Stimulated activated CD8-positive, alpha-beta memory T cell treated with anti-CD3 and anti-CD28 coated beads, Interleukin-15, amount 100 ng/mL, for 48 hours (primary cell): ENCODE measurements at places on chromosomes 16 and 17.
A peak's percentile ranks its signal among the peaks of the same experiment; 100 is the strongest.

GRCh38 chr16:88348377-88349152, 34.2 kb upstream of the ZNF469 start:
- no peak for DNase-seq

GRCh38 chr17:32396343-32396742, 46.4 kb downstream of the ZNF207 start:
- no peak for DNase-seq

- DNase-seq, result no peak
Measured at GRCh38 chr16:27726621-27727261, 176.8 kb downstream of the KATNIP start.

DNA sequence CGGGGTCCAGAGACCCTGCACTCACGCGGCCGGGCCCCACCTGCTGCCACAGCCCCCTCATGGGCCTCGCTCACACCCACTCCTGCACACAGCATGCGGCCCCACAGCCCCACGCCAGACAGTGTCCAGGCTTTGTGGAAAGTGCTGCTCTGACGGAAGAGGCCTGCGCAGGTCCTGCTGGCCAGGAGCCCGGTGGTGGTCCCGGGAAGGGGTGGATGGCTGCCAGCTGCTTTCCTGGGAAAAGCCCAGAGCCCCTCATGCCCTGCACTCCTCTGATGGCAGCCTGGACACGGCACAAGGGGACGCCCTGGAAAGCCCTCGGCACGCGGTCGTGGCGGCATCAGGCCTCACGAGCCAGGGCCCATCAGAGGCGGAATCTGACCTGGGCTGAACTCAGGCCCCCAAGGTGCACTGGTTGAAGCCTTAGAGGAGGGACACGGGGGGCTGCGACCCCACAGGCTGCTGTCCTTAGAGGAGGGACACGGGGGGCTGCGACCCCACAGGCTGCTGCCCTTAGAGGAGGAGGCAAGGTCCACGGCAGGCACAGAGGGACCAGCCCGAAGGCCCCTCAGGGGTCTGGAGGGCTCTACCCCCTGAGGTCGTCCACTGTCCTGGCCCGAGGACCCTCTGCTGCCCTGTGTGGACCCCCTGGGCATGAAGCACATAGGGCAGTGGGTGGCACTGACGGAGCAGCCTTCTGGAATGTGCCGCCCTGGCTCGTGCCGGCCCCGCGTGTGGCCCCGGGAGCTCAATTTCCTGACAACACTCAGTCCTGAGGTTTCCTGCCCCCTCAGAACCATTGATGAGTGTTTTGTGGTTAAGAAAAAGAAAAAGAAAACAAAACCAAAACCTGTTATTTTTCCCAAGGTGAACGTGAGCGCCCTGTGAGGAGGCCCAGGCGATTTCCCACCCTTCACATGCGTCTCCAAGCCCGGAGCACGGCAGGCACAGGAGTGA, 22.1 kb downstream of the SOX8 start:
- peak; percentile 37 for DNase-seq

DNA sequence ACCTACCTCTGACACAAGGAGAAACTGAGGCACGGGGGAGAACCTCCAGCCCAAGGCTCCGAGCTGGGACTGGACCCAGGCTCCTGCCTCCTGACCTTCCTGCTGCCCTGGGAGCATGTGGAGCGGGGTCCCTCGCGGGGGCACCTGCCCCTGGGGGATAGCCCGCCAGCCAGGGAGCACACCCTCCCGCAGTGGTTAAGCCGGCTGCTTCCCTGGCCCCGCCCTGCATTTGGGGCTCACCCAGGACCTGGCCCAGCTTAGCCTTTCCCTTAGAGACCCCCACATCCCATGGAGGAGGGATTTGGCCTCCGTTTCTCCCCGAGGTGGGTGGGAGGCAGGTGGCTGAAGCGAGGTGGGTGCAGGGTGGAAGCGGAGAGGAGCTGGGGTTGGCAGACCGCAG, 1.8 kb upstream of the CDH15 start:
- no peak for DNase-seq

DNA sequence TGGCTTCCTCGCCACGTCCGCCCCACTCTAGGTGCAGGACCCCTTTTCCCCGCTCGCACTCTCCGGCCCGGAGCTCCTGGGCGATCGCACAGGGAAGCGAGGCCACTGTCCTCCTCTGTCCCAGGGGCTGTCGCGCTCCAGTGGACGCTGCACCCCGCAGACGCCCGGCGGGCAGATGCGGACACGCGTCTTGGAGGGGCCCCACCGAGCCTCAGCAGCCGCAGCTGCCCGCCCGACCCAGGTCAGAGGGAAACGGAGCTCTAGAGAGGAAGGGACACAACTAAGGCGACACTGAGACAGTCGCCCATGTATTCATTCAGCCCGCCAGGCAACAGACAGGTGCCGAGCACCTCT, 726 bp upstream of the SLC13A5 start:
- no peak for DNase-seq
